ENCODE measurements at places on chromosomes 13 and 19.

DNA sequence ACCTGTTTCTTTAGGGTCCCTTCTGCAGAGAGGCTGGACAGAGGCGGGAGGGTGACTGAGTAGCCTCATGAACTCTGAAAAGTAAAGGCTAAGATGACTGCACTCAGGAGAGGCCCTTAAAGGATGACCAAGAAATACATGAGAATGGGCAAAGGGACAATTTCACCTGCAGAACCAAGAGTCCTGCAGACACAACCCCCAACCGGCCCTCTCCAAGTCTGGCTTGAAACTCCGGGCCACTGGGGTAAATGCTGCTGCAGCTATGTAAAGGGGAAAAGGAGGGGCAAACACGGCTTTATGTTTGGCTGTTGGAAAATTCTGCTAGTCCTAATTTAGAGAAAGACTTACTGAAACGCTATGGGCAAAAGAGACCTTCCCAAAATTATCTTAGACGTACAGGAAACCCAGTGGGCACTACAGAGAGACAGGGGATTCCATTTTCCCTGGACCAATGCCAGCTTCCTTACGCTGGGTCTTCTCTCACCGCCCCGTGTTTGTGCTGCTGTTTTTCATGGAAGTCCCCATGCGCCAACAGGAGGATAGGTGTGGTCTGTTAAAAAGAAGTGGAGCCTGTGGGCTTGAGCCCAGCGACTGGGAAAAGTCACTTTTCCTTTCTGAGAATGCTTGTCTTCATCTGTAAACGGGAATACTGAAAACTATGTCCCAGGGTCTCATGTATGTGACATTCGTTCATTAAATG lies 10.6 kb downstream of the COL4A2 start:
- no peak for DNase-seq

- no peak for DNase-seq
Observed at GRCh38 chr13:30371649-30372265, 50.5 kb upstream of the UBE2L5 start.

DNA sequence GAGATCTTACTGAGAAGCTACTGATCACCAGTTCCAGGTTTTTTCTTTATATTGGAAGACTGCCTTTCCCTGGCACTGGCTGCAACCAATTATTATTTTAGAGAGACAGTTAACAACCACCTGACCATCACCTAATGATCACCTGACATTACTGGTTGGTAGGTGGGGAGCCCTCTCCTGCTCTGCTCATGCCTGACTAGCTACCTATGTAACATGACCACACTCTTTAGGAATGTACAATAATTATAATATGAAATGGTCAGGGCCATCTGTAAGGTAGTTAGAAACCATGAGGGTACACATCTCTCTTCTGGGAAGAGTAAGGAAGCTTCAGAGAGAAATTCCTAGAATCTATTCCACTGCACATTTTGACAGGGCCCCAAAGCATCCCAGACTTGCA lies 59.0 kb upstream of the SCEL start:
- DNase-seq, result no peak

DNA sequence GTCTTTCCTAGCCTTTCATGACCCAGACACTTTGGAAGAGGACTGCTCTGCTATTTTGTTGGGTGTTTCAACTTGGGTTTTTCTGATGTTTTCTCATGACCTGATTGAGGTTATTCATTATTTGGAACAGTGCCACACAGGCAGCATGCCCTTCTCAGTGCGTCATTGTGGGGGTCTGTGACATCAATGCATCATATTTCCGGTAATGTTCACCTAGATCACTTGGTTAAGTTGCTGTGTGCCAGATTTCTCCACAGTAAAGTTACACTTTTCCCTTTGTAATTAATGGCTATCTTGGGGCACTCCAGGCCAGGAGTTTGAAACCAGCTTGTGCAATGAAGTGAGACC lies 124.4 kb downstream of the SIPA1L3 start:
- no peak for DNase-seq

DNA sequence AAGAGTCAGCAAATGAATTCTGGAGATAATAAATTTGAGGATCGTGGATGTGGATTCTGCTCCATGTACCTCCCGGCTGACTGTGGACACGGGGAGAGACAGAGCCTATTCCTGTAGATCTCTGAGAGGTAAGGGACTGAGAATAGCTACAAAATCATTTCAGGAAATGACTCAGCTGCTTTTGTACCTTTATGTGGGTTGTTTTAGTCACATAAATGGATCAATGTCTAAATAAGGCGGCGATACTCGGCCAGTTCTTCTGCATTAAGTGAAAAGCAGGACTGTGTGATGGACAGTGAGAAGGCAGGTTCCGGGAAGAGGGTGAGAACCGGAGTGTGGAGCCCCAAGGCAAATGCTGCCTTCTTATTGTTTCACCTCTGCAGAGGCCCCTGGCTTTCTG lies 128.1 kb downstream of the EFNB2 start:
- no peak for DNase-seq

DNA sequence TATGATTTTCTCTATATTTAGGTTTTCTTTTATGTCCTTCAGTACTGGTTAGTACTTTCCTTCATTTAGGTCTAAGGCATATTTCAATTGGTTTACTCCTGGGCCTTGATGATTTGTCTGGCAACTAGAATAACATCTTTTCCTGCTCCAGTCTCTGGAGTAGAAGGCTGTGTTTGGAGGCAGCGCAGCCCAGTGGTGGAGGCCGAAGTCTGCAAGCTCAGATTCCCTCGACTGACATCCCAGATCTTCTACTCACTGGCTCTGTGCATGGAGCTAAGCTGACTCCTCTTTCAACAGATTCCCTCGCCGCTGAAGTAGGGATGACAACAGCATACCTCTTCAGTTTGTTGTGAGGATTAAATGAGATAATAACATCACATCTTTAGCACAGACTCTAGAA lies 141.0 kb downstream of the RAP2A start:
- DNase-seq, result no peak

DNA sequence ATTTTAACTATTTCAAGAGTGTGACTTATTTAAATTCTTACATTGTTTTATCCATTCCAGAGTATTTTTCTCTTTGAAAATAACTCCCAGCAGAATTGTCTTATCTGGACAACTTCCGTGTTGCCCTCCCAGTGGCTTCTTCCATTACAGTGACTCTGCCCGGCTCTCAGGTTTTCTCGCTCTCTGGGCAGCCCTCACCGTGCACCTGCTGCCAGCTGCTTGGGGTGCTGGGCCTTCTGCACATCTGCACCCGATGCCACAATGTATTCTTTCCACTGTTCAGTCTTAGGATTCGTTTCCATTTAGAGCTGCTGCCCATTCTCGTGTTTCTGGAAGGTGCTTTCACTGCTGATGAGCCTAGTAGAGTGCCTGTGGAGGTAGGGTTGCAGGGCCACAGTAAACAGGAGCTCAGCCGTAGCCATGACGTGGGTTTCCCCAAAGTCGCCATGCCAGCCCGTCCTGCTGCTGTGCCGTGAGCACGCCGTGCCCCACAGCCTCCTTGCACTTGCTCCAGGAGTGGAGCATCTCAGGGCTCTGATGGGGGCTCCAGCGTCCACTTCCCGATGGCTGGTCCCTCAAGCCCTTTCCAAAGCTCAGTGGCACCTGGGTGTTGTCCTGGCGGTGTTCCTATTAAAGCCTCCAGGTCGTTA lies 46.1 kb upstream of the DCUN1D2 start:
- DNase-seq, result no peak

GRCh38 chr19:40217934-40218890 lies at the start of gene TTC9B:
Gene TTC9B, minus strand, starts transcription at chr19:40218384. Its CDS starts 3 bp downstream, at chr19:40218381.
- no peak for DNase-seq

GRCh38 chr13:99199541-99200431 lies 868 bp upstream of the UBAC2 start:
- peak; percentile 41 for DNase-seq

GRCh38 chr13:50400035-50400726 lies 384.9 kb downstream of the KCNRG start:
- DNase-seq, result peak; percentile 63

GRCh38 chr13:100196375-100196774 lies 107.5 kb downstream of the PCCA start:
- no peak for DNase-seq

GRCh38 chr13:71939186-71939585 lies 72.2 kb upstream of the DACH1 start:
- no peak for DNase-seq

- DNase-seq, result peak; percentile 58
Observed at GRCh38 chr13:41813426-41813825, 147.5 kb downstream of the VWA8 start.

- DNase-seq, result no peak
Observed at GRCh38 chr13:95479731-95480130, 72.8 kb upstream of the CLDN10 start.

- peak; percentile 71 for DNase-seq
Observed at GRCh38 chr19:511101-511851, 4.0 kb downstream of the TPGS1 start.

GRCh38 chr19:13401388-13401787 lies 104.9 kb downstream of the CACNA1A start:
- DNase-seq, result no peak

GRCh38 chr13:113009743-113010509 lies 40.9 kb downstream of the MCF2L start:
- peak; percentile 46 for DNase-seq

Measured in umbilical cord (tissue), 2 donors.